ENCODE measurements at places on chromosomes 13 and 19.

- no peak for DNase-seq
Measured at GRCh38 chr13:37450276-37450675, 148.3 kb downstream of the POSTN start.

DNA sequence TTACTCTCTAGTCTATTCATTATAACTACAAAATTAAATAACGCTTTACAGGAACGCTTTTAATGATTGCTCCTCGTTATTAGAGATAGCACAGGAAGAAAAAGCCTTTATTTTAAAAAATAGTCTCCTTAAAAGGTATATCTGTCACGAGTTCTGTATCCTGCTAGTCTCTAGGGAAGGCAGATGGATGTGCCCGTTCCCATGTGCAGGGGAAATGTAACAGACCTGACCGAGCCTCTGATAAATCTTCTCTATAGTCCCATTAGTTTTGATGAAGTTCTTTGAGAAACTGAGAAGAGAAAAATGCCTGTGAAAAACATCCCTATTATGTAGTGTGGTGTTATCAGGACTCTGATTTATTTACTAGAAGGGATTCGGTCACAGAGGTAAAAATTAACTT, 226.4 kb downstream of the PCDH9 start:
- no peak for DNase-seq

- DNase-seq = no peak
Measured at GRCh38 chr13:23858546-23858945, 30.7 kb downstream of the MIPEP start.

DNA sequence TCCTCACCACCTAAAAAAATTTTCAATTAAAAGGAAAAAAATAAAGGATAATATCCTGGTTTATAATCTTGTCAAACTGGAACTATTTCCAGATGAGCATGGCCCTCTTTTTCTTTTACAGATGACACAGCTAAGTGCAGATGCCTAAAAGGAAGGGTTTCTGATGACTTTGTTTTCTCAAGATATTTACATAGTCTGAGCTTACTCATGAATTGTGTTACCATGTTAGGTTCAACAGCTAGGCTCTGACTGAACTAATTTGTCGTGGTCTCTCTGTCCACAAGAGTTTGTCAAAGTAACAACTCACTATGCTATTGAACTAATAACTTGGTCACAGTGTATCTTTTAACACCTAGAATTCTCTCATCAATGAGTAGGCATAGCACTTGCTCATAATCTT, 780.8 kb downstream of the GPC5 start:
- DNase-seq = no peak

DNA sequence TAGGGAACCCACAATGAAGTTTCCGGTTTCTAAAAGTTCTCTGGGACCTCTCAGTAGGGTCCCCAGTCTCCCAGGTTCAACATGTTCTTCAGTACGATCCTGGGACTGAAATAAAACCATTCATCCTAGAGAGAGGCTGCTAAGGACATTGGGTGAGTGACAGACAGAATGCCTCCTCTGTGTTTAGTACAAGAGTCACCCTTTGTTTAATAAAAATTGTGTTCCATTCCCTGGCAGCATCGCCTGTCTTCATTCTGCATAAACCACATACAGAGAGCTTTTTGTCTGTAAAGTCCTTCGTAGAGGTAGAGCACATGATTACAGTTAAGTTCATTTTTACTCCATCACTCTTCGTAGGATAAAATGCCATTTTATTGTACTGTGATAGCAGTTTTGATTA, 95.3 kb upstream of the GPR12 start:
- DNase-seq = no peak

DNA sequence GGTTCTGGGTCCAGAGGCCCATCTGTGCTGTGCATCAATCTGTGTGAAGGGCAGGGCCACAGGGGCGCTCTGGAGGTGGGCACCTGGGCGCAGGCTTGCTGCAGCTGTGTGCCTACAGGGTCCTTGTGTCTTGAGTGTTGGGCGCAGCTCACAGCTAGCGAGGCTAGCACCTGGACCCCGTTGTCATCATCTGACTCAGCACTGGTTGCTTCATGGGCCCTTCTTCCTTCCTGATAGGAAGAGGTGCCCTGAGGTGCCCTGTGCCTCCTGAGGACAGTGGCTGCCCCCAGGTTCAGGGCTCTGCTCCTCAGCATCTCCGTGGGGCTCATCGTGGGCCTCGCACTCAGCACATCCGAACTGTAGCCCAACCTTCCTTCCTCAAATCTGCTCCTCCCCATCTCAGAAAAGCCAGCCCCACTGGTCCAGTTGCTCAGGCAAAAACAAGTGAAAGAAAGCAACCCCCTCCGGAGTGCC, 54.8 kb downstream of the GATAD2A start:
- DNase-seq = no peak

DNA sequence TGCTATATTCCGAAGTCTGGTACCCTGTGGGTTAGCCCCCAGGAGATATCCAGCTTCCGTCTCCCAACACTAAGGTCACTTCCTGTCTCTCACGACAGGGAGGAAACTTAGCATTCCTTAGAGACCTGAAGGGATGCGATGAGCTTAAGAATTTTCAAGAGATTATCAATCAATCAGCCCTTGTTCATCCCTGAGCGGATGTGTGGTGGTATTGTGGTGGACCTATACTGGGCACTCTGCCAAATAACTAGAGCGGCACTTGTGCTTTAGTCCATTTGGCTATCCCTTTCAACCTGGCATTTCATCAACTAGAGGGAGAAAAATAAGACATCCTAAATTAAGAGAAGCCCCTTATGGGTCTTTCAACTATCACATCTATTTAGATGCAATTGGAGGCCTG, 30.9 kb upstream of the ZNF562 start:
- no peak for DNase-seq

DNA sequence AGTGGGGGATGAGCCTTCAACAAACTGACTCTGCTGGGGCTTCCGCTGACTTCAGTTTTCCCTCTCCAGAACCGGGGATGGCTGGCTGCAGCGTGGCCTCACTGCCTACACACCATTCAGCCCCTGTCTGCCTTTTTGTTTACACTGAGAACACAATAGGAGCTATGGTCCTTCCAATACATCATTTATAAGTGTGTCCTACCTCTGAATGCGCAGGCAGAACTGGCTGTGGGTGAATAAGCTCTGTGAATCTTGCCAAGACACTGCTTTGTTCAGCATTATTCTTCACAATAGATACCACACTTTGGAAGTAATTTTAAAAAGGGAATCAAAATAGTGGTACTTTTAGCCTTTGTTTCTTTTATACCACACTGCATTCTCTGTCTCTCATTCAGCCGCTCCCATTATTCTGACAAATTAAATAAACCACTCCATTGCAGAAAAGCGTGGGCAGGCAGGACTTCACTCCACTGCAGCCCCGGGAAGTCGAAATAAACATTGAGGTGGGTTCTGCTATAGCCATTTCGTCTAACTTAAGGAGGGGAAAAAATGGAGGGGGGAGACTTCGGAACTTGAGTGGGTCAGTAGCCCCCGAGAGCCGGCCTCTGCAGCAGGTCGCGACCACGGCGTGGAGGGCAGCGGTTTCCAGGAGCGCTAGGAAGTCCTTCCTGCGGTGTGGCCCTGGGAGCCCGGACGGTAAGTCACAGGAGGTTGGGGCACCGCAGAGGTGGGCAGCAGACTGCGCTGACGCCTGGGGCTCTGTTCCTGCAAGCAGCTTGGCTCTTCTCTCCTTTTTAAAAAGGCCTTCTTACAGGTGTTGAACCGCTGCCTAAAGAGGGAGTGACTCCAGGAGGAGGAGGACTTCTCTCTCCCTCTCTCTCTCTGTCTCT, 94.8 kb upstream of the SOX1 start:
- DNase-seq = no peak

DNA sequence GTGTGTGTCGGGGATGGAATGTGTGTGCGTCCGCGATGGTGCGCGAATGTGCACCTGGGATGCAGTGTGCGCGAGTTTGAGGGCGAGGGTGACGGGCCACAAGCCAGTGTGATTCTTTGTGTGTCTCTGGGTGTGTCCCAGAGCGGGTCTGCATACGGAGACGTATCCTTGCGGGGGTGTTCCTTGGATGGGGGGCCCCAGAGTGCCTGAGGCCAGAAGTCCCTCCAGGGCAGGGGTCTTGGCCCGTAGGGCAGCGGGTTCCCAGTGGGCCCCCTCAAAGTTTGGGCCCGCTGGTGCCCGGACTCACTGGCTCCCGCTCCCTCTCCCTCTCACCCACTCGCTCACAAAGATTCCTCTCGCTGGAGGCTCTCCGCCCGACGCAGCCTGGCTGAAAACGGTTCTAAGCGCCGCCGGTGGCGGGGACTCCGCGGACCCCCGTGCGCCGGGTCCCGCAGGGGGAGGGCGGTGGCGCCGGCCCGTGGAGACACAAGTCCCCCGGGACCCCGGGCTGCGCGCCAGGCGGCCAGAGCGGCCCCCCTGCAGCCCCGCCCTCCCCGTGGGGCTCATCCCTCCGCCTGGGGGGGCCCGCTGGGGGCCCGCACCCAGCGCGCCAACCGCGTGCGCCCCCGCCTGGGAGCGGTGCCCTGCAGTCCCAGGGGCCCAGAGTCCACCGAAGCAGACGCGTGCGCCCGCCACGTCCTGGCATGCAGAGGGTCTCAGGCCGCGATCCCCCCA, 886 bp downstream of the CRLF1 start:
- no peak for DNase-seq

GRCh38 chr13:73300718-73301425, 242.1 kb downstream of the KLF5 start:
- no peak for DNase-seq

DNA sequence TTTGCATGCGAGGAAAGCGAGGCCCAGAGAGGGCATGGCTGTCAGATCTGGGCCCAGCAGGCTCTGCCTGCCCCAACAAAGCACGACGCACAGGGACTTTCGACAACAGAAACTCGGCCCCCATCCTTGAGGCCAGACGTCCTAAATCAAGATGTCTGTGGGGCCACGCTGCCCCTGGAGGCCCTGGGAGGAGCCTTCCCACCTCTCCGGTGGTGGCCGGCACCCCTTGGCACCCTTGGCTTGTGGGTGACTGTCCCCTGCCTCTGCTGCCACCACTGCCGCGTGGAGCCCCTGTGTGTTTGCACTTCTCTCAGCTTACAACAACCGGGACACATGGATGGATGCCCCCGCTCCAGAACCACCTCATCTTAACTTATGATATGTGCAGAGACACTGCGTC, 4.4 kb downstream of the WDR18 start:
- no peak for DNase-seq
